Liver (tissue), 10 donors: ENCODE measurements at places on chromosomes 6 and 20.

DNA sequence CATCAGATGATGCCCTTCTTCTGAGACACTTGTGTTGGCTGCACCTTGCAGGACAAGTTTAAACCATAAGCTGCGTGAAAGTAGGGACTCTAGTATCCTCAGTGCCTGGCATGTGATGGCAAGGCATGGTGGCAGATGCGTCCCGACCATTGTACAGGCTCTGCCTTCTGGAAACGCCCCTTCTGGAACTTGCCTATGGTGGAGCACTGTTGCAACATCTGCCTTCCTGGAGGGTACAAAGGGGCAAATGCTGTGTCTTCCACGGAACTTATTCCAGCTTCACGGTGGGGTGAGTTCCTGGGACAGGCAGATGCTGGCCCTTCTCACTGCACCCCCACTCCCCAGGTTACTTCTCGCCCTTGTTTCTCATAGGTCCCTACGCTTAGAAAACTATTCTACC, 232.8 kb downstream of the THBS2 start:
- DNase-seq = no peak

- peak; percentile 17 for DNase-seq
These were observed 5.1 kb downstream of the CST7 start for GRCh38 chr20:24954151-24954550.

DNA sequence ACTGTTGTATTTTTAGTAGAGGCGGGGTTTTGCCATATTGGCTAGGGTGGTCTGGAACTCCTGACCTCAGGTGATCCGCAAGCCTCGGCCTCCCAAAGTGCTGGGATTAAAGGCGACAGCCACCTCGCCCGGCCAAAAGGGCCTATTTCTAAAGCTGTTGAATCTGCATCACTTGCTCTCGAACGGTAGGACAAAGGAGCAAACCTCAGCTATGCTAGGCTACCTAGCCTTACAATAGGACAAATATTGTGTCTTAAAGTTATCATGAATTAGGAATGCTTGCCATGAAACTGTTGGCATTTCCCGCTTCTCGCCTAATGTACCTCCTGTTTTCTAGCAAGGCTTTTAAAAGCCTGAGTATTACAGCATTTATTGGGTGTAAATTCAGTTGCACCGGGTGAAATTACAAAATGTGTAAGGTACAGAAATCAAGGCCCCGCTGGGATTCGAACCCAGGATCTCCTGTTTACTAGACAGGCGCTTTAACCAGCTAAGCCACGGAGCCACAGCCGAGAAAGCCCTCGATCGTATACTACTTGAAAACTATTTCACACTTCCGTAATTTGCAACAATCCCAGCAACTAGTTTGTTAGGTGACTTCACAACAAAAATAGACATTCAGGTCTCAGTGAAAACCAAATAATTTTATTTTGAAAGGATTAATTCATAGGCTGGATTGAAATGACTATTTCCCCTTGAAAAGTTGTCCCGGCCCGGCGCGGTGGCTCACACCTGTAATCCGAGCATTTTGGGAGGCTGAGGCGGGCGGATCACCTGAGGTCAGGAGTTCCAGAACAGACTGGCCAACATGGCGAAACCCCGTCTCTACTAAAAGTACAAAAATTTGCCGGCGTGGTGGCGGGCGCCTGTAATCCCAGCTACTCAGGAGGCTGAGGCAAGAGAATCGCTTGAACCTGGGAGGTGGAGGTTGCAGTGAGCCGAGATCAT, 211.6 kb upstream of the ZNF184 start:
- DNase-seq = no peak

DNA sequence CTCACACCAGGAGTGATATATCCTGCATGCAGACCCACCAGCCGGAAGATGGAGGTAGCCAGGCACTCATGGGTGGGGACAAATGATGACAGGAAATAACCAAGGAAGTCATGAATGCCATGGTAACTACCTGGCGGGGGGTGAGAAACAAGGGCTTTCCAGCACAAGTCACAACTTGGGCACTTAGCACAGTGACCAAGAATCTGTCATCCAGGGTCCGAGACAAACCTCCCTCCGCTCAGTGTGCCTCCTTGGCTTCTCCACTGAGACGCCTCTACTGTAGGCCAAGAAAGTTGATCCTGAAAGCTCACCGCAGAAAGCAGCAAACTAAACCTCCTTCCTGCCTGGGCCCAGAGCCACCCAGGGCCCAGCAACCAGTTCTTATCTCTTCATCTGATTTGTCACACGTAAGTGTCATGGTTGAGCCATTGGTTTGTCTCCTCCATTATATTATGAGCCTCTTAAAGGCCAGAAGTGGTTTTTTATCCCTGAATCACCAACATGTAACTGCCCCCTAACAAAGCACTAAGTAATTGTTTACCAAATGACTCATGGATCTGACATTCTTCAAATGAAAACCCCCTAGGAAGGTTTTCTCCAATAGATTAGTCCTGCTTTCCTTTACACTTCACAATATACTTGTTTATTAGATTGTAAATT, 84.3 kb upstream of the TAB2 start:
- DNase-seq = no peak

GRCh38 chr20:35953387-35954199, 709 bp downstream of the SCAND1 start:
- DNase-seq = peak; percentile 69

GRCh38 chr6:85383042-85383441, 66.8 kb upstream of the NT5E start:
- no peak for DNase-seq
